ENCODE measurements at places on chromosomes 7 and 10.

DNA sequence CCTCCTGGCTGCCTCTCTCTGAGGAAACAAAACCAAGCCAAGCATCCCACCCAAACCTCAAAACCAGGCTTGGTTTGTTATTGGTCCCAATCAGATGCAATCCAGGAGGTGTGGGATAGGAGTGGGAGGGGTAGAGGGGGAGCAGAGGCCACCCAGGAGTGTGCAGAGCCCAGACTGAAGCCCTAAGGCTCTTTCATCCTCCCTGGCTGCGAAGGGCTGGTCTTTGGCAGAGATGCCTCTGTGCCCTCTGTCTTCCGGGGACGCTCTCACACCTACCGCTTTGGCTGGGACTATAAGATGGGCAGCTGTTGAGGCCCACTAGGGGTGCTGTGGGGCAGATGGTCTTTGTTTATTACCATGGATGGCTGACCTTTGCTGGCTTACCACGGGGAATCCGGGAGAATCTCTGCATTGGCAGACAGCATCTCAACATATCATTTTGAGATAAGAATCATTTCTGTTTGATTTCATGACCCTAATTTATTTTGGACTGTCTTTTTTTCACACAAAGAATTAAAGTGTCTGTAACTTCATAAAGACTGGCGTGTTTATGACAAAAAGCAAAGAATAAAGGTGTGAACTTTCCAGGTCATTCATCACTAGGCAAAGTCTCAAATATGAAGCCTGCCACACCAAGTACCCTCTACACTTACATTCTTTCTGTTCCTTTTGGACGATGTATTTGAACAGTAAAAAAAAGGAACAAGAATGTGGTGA is 6.5 kb upstream of the DENND2A start:
- peak; percentile 84 for DNase-seq

DNA sequence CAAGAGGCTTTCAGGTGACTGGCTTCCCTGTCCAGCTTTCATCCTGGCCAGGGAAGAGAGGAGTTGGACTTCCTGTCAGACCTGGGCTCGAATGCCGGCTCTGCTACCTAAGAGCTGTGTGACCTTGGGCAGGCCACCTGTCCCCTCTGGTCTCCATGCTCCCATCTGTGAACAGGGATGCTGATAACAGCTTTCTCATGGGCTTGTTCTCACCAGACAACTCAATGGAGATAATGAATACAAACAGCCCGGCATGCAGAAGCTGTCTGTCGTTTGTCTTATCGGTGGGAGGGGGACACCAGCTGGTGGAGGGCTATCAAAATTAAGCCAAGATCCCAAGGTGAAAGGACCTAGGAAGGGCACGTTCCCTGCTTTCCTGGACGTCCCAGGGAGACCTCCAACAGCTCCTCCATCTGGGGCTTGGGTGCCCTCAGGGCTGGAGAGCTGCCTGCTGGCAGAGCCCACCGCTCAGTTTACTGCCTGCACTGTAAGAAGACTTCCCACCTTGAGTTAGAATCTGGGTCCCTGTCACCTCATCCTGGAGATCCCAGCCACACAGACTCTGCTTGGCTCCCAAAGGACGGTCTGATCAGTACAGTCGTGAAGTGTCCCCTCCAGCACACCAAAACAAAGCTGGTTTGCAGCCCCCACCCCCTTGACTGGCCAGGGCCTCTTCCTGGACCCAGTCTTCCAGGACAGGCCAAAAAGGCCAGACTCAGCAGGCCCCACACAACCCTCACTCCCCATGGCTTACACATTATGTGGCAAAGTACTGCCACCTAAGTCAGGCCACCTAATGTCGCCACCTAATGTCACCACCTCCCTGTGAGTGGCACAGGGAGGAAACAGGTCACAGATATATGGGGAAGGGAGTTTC is 40.9 kb downstream of the PPIF start:
- DNase-seq = no peak

DNA sequence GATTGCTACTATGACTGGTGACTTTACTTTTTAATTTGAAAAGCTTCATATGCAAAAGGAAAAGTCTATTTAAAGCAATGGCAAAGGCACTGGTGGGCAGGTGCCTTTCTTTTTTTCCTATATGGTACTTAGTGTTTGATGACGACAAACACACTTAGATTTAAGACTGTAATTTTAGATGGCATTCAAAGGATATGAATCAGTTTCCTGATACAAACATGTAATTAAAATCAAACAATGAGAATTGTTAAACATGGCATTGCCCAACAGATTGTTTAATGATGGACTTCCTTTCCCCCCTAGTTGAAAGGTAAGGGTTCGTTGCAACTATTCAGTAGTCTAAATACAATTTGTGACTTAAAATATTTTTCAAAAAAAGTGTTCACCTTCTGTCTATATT is 106.5 kb upstream of the SEMA3C start:
- no peak for DNase-seq

DNA sequence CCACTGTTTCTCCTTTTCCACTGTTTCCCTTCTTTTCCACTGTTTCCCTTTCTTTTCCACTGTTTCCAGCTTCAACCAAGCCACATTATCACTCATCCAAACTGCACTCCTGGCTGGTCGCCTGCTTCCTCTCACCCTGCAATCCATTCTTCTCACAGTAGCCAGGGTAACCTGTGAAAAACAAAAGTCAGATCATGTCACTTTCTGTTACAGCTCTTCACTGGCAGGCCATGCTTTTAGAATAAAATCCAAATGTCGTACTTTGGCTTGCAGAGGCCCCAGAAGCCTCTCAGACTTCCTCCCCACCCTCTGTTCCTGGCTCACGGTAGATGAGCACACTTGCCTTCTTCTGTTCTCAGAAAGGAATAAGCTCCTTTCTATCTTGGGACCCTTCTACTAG is 33.9 kb downstream of the STARD3NL start:
- DNase-seq = no peak

DNA sequence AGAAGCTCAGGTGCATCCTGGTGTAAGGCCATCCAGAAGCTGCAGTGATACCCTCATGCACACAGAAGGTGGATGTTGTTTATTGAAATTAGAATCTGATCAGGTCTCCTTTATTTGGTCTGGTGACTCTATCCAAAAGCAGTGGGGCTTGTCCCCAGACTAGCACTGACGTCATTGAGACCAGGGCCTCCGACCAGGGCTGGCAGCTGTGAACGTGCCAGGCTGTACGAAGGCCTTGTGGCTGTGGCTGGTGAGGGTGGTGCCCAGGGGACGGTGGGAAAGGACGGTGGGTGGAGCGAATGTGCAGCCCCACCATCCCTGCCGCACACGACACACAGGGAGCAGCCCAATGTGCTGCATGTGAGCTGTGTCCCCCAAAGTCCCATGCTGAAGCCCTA is 160.0 kb downstream of the ADARB2 start:
- DNase-seq = peak; percentile 72

- no peak for DNase-seq
Measured at GRCh38 chr7:68720697-68721096, 877.6 kb upstream of the AUTS2 start.

DNA sequence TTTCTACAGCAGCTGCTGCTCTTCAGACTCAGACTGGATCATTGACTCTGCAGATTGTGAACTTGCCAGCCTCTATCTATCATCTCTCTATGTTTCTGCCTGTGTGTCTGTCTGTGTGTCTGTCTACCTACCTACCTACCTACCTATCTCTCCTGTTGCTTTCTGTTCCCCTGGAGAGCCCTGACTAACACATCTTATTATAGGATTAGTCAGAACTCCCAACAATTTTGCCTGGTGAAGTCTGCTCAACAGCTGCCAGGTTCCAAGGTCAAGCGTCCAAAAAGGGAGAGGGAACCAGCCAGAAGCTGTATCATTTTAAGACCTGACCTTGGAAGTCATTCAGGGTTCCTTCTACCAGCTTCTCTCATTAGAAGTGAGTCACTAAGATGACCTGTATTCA is 579.0 kb upstream of the DPP6 start:
- DNase-seq = no peak

GRCh38 chr10:89954787-89955566 is 253.6 kb downstream of the KIF20B start:
- DNase-seq = peak; percentile 28

DNA sequence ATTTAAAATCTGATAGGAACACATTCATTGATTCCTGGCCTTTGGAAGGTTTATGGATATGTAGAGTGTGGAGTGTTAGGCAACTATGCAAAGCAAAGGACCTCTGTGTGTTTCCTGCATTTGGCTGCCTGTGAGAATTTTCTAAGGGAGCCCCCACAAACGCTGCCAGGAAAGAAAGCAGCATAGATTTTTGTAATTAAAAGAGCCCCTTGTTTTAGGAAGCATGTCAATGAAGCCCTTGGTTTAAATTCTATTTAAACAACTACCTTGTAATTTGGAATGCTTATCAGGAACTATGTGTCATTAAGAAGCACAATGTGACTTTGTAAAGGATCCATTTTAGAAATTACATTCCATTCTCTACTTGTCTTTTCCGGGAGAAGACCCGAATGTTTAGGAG is 742.5 kb downstream of the NXPH1 start:
- no peak for DNase-seq

DNA sequence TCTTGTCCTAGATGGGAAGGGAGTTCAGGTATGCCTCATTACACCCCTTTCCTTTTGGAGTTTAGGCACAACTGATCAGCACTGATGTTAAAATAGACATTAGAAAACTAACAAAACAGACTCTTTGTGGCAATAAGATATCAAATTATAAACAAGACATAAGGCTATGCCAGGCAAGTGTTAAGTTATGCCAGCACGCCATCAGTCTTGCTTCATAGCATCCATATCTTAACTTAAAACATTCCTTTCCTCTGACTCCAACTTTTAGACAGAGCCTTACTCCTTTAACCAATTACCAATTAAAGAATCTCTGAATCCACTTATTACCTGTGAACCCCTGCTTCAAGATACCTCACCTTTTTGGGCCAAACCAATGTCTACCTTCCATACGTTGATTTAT is 126.2 kb upstream of the ETV1 start:
- DNase-seq = no peak

GRCh38 chr10:69901628-69902505 is 100.2 kb downstream of the COL13A1 start:
- DNase-seq = peak; percentile 58

GRCh38 chr7:83005410-83005809 is 157.3 kb downstream of the PCLO start:
- peak; percentile 78 for DNase-seq

DNA sequence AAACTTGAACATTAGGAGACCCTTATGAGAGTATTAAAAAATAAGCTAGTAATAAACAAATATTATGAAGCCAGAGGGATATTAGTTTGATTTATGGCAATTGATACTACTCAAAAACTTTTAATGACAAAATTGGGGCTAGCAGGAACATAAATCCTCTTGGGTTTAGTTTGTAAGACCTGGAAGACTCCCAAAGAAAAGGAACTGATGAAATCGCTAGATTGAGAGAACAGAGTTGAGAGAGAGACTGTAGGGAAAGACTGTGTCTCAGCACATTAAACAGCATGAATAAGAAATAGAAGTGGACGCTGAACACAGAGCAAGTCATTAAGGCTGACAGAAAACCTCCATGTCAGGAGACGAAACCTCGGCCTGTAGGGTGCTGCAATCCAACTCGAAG is 56.4 kb downstream of the ICA1 start:
- no peak for DNase-seq

GRCh38 chr10:22434521-22434920 is 89.2 kb downstream of the SPAG6 start:
- no peak for DNase-seq

DNA sequence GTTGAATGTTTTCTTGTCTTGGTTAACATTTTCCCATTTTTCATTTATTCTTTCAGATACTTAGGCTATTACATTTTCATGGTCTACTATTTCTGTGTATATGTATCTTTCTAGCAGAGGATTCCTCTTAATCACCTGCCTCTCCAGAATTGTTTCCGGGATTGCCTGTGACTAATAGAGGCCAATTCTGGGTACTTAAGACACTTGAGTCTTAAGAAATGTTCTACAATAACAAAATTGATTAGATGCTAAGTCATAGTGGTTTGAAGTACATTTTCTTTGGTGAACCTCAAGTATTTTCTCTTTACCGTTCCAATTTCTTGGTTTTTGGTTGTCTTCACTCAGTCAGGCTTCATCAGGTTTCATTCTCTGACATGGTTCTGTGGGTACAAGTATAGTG is 26.4 kb downstream of the BBS9 start:
- DNase-seq = no peak

DNA sequence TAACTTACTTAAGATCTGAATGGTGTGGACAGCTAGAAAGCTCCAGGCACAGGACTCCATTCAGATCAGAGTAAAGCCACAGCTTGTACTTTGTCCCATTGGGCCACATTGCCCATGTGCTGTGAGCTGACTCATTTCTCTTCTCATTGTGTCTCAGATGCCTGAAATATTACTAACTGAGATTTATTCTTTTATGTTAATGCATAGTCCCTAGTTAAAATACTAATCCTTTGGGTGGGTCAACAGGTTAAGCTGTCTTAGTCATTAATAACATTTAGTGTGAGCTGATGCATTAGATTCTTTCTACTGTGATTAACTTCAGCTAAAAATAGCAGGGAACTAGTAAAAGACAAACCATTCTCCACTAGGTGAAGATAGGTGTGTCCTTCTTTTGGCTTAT is 104.7 kb upstream of the ARMC3 start:
- DNase-seq = no peak

GRCh38 chr10:387909-388660 is 252.8 kb downstream of the ZMYND11 start:
- DNase-seq = no peak

DNA sequence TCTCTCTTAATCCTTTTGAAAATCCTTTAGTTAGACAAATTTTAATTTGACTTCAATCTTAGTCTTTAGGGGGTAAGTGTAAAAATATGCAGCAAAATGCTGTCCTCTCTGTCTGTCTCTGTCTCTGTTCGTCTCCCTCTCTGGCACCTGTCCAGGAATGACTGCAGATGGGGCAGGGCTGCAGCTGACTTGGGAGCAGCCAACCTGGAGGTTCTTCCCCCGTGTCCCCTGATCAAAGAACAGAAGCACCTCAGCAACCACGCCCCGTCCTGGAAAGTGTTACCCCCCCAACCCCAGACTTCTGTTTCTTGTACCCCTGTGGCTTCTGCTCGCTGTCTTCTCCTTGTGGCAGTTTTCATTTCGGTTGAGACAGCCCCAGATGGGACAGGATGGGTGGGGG is 141.6 kb upstream of the NPS start:
- DNase-seq = no peak

GRCh38 chr7:155377838-155378579 is 79.9 kb upstream of the EN2 start:
- DNase-seq = no peak

DNA sequence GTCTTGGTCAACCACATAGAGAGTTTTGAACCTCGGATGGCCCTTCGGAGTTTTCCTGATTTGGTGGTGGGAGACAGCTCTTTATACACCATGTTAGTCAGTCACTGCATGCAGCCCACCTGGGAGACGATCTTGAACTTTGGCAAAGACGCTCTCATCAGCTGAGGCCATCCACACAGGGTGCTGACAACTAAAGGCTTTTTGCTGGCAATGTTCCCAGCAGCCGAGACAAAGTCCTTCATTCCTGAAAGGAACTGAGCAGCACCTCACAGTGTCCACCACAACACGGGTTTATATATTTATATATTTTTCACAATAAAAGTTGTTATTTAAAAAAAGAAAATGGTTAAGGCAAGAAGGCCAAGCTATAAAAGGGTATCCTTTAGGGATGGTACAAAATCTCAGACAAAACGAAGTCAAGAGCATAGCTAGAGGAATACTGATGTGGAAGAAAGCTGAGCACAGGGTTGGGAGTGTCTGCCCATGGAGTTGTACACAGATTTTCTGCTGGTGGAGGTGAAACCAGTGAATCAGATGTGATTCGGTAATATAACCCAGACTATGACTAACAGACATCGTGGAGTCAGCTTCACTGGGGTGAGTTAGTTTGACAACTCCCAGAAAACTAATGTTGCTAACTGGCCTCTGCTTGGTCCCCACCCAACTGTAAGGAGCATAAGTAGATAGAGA is 27.4 kb upstream of the CAPZA2 start:
- DNase-seq = no peak
